ENCODE measurements at places on chromosomes 11 and 22.

DNA sequence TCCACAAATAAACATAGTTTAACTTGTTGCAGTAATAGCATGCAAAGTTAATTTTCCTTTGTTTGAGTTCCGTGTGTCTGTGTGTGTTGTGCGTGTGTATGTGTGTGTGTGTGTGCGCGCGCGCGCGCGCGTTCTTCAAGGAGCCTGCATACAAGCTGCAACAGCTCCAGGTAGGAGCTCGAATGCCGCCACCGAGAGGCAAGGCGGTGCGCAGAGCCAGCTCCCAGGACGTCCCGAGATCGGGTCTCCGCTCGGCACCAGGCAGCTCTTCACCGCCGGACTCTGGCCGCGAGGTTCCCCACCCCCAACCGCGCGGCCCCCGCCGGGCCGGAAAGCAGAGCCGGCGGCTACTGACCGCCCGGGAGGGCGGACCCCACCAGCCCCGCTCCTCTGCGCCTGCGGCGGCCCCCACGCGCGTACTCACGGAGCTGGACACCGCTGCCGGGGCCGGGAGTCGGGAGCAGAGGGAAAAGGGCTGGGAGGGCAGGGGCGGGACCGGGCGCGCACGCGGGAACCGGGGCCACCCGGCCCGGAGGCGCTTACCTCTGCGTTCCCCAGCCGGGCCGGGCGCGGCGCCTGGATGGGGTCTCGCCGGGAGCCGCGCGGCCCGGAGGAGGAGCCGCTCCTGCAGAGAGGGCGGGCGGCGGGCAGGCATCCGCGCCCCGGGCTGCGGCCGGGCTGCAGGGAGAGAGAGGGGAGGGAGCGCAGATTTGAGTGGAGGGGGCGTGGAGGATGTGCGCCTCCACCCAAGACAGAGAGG, 40.4 kb upstream of the AKIP1 start:
- no peak for DNase-seq

GRCh38 chr11:23310276-23310675, 450.0 kb upstream of the CCDC179 start:
- DNase-seq, result no peak

- no peak for DNase-seq
These were observed 242.0 kb downstream of the TENM4 start for GRCh38 chr11:79198898-79199250.

DNA sequence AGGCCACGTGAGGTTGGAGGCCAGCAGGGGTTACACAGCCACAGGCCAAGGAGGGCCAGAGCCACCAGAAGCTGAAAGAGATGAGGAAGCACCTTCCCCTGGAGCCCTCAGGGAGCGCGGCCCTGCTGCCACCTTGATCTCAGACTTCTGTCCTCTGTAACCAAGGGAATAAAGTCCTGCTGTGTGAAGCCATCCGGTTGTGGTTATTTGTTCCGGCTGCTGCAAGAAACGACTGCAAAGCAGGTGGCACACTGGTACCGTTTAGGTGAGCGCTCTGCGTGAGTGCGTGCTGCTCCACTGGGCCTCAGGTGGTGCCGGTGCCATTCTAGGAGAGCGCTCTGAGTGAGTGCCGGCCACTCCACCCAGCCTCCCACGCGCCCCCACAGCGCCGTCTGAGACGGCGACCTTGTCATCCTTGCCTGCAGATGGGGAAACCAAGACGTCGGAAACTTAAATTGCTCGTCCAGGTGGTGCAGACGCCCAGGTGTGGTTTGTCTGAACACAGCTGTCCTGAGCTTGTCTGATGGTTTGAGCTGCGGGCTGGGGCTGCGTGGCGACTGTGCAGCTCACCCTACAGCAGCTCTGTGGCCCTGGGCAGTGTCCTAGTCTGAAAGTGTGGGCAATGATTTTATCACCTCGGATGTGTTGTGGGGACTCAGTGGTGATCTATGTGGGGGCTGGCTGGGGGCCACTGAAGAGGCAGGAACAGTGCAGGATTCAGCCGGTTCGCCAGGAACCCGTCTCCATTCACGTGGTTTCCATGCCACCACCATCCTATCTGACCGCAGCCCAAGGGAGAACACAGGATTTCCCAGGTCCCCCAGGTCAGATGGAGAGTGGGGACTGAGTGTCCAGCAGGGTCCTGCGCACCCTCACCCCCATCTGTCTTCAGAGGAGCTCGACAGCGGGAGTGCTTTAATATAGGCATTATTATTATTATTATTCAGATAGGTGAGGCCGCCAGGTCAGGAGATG, 4.6 kb upstream of the MRGPRG start:
- DNase-seq, result no peak

DNA sequence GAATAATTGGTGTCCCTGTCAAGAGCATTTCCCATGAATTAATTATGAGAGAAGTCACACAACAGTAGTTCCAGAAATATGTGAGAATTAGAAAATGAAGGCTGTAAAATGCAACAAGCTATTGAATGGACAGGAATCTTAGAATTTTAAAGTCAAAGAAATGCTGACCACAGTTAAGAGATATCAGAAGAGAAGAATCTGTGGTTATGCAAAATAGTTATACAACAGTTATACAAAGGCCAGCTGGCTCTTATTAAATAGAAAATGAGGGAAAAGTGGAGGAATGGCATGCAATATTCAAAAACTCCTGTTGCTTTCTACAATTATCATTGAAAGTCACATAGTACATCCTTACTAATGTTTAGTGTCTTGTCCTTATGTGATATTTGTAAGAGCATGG, 27.4 kb downstream of the CASP12 start:
- no peak for DNase-seq

- no peak for DNase-seq
These were observed 125.7 kb downstream of the PKNOX2 start for GRCh38 chr11:125290263-125290662.
